ENCODE measurements at places on chromosomes 2 and 18. TPM values are rescaled to one million over a fixed set of nuclear protein-coding genes. Genes with fewer than 3 reads are reported as not detected.

DNA sequence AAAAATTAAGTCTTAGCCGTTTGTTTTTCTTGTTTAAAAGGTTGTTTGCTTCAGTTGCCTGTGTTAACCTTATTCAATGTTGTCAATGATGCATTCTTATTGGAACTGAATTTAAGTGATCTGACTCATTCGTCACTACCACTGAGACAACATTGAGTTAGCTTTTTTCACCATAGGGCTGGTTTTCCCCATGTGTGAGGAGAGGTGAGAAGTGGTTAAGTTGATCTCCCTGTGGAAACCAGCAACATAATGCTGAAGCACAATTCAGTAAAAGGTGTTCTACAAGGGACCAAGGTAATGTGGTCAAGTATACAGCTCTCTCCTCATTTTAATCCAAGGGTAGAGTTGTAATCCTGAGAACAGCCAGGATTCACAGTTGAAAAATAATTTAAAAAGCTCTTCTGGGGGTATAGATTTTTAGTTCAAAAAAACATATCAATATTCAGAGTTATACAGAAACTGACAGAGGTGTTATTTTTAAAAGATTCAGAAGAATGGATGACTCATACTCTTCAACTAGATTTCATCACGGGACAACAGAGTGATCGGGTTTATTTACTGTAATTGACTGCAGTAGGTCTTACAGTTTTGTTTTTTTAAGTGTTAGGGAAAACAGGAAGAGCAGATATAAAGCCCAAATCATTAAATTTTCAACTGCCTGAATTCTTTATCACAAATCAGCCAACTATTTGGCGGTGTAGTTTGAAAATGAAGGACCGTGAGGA is 12.6 kb downstream of the NOP58 start:
- peak; percentile 85 for DNase-seq

DNA sequence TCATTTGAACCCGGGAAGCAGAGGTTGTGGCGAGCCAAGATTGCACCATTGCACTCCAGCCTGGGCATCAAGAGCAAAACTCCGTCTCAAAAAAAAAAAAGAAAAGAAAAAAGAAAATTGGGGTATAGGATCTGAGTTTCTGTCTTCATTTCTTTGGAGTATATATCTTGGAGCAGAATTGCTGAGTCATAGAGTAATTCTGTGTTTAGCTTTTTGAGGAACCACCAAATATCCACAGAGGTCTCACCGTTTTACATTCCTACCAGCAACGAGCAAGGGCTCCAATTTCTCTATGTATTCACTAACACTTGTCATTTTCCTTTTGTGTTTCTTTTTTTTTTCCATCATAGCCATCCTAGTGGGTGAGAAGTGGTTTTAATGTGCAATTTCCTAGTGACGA is 87.6 kb upstream of the TEX51 start:
- DNase-seq, result no peak

DNA sequence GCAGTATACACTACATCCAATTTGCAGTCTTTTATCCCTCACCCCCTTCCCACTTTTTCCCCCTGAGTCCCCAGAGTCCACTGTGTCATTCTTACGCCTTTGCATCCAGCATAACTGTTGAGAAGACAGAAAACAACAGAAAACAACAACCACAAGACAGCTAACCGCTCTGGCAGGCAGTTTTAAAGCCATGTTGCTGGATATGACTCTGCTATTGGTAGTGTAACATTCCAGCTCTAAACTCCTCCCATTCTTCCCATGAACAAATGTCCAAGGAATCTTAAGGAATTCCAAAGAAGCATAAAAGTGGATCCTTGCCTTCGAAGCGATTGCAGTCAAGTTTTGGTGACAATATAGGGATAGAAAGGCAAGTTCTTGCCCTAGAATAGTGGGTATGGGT is 599.1 kb downstream of the NYAP2 start:
- no peak for DNase-seq

Gene SP140
- not detected for polyA plus RNA-seq

- no peak for DNase-seq
Measured at GRCh38 chr2:229601396-229601795, 113.0 kb downstream of the DNER start.

GRCh38 chr2:10920764-10921388 is 9.1 kb downstream of the KCNF1 start:
- DNase-seq, result no peak

DNA sequence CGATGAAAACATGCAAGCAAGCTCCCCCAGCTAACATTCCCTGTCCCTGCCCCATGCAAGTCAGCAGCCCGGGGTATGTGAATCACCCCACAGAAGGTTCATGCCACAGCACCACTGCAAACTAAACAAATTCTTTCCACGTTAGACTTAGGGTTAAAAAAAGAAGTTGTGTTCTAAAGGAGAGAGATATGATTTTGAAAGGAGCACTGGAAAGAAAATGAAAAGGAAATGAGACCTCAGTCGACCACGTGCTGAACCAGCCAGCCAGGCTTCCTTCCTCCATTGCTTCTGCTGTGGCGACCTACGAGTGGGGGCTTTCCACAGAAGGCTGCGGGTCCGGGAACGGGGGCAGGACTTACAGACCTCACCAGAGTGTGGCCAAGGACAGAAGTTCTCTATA is 52.0 kb downstream of the ARL4C start:
- DNase-seq, result peak; percentile 93

DNA sequence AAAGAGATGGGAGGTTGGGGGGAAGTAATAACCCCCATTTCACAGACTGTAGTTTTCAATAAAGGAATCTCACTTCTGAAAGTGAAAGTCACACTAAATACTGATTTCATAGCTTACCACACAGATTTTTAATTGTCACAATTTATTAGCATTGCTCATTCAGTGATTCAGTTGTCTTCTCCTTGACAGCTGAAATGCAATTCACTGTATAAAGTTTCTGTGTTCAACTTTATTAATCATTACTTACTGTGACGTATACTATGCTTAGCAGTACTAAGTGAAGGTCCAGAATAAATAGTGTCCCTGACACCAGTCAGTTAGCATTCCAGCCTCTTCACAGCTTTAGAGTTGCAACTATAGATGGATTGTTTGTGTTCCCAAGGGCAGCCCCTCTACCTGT is 324.1 kb upstream of the CRIM1 start:
- no peak for DNase-seq

- DNase-seq, result no peak
Measured at GRCh38 chr18:27752944-27753343, 424.0 kb downstream of the CDH2 start.

DNA sequence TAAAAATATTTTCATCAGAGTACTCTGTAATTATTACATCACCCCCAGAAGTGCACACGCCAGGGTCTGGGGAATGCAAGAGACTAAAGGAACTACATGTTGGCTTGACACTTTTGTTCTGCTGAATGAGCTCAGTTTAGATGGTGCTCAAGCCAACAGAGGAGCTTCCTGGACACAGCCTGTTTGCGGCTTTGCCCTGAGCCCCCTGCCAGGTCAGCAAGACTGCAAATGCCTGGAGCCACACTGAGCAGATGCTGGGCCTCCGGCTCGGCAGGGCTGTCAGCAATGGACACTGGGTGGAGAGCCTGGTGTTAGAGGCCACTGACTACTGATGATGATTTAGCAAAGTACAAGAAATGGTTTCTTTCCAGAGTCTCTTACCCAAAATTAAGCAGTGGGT is 31.9 kb downstream of the PTPN18 start:
- no peak for DNase-seq

Gene SERPINB5
- not detected for polyA plus RNA-seq

DNA sequence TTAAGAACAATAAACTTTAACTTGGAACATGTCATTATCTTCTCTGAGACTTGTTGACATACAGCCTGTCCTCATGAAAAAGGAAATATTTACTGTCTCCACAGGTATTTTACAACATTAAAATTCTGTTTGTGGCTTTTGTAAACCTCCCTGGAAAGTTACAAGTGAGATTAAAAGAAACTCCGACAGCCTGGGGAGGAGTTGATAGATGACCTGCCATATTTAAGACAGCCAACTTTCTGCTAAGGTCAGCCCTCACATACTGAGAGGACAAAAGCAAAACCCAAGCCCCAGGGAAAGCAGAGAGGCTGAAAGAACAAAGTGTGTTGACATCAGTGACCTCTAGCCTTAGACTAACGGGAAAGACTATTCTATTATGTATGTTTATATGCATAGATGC is 350.2 kb downstream of the RIT2 start:
- no peak for DNase-seq

DNA sequence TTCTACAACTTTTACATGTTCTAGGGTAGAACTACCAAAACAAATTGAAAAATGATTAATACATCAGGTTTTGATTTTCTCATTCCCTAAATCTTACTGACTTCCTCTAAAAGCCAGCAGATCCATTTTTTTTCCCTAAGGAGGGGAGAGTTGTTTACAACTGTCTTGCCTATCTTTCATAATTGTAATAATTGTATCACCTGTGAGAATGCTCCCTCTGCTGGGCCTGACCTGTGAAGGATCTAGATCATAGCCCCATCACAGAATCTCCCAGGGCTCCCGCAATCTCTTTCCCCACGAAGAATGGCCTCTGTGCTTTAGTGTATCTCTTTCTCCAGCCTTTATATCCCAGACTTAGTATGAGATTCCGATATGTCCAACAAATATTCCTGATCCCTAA is 9.1 kb downstream of the LOXL3 start:
- DNase-seq, result no peak

- DNase-seq, result no peak
Measured at GRCh38 chr2:104026725-104027124, 827.2 kb upstream of the POU3F3 start.

DNA sequence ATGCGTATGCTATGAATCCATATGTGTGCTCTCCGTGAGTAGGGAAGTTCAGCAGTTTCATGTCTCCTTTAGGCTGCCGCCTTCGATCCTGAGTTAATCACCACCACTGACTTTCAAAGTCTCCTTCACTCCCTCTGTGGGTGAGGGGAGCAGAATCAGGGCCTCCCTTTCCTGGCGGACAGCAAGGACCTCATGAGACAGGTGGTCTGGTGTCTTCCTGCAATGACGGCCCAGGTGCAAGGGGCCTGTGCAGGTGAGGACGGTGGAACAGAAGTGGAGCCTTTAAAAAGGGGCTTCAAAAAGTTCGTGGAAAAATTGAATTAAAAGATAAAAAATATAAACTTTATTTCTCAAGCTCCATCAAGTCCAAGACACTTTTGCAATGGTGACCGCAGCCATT is 222.6 kb downstream of the TWIST2 start:
- DNase-seq, result no peak

DNA sequence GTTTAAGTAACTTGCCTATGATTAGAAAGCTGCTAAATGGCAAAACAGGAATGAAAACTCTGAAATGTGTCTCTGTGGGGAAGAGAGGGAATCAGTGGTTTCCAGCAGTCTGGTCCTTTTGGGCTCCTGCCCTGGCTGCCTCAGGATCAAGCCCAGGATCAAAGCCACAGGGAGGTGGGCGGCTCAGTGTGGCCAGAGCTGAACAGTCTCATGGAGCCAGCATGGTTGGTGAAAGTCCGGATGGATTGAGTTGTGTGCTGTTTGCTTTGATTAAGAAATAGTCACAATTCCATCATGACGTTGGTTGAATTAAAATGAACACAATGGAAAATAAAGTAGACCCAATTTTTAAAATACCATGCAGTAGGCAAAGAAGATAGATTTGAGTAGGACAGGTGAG is 344.2 kb downstream of the LPIN1 start:
- DNase-seq, result no peak

- no peak for DNase-seq
Measured at GRCh38 chr18:32048507-32049091, 30.0 kb downstream of the RNF125 start.

Gene SPATA3
- not detected for polyA plus RNA-seq

DNA sequence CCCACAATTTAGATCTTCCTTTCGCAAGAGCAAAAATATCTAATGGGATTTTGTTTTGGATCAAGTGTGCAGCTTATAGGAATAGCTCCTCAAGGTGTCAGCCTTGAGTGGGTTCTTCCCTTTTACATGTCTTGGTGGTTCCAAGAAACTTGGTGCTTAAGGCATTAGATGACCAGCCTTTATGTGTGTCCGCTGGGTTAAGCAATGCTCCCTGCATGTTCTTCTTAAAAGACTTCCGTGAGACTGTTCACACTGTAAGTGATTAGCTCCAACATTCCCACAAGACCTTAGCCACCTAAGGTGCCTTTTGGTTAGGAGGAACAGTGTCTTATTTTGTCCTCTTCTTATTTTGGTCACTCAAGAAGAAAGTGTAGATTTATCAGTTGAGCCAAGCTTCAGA is 44.3 kb upstream of the GPR39 start:
- DNase-seq, result no peak

Gene KIF1A
- polyA plus RNA-seq, result 0.02 TPM

DNA sequence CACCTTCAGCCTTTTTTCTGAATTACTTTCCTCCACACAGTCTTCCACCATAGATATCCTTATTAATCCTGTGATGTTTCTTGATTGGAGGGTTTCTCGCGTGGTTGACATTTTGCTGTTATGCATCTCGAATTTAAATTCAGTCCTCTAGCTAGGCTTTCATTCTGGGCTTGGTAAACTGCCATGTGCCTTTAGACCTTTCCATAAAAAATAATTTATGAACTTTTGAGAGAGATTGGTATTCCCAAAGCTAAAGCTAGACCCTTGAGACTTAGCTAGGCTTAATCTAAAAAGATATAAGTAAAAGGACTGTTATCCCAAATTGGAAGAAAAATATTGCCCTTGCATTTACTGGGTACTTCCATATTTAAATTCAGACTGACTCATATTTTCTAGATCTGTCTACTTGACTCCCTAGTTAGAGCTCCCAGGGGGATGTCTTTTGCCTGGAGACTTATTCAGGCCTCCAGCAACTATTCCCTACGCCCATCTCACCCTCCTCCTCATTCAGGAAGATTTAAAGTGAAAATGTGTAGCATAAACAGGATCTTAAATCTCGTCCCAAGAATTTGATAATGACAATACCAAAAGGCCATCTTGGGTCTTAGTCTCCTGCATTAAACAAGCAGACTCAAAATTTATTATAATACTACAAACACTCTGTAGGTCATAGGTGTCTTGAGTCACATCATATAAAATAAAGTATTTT is 60.3 kb downstream of the KIAA2012 start:
- DNase-seq, result no peak

Gene ACTR2
- 48.7 TPM for polyA plus RNA-seq

DNA sequence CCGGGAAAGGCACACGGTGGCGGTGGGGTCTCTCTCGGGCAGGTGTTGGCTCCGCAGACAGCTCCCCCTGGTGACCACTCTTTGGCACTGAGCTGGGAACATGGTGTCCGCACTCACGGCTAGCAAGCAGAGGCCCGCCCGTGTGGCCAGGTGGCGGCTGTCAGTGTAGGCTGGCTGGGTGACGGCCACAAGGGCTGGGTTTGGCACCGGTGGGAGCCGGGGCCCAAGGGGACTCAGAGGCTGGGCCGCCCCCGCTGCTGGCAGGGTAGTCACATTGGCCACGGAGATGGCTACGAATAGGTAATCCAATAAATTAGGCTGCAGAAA is 1071.7 kb downstream of the RPIA start:
- no peak for DNase-seq

DNA sequence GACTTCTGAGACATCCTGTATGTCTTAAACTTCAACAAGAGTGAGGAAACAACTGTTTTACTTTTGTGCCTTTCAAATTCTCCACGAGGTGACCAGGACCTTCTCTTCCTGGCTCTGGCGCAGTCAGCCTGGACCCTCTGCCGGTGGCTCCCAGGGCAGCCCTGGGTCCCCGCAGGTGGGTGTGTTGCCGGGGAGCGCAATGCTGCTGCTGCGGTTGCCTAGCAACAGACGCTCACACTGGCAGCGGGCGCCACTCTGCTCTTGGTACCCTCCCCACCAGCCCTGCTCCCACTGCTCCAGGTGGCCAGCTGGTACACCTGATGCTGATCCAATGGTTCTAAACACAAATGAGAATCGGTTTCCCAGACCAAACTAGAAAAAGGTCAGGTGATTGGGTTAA is 58.7 kb downstream of the GNAL start:
- DNase-seq, result no peak

Gene RGPD4
- polyA plus RNA-seq, result not detected

Gene FBXO48
- 0.46 TPM for polyA plus RNA-seq

Gene KCNS3
- polyA plus RNA-seq, result 1.0 TPM

- no peak for DNase-seq
Measured at GRCh38 chr2:232506709-232507108, 13.5 kb upstream of the PRSS56 start.

All from endothelial cell of umbilical vein (primary cell).